ENCODE measurements at places on chromosomes 5 and 9.
A peak's percentile ranks its signal among the peaks of the same experiment; 100 is the strongest.

DNA sequence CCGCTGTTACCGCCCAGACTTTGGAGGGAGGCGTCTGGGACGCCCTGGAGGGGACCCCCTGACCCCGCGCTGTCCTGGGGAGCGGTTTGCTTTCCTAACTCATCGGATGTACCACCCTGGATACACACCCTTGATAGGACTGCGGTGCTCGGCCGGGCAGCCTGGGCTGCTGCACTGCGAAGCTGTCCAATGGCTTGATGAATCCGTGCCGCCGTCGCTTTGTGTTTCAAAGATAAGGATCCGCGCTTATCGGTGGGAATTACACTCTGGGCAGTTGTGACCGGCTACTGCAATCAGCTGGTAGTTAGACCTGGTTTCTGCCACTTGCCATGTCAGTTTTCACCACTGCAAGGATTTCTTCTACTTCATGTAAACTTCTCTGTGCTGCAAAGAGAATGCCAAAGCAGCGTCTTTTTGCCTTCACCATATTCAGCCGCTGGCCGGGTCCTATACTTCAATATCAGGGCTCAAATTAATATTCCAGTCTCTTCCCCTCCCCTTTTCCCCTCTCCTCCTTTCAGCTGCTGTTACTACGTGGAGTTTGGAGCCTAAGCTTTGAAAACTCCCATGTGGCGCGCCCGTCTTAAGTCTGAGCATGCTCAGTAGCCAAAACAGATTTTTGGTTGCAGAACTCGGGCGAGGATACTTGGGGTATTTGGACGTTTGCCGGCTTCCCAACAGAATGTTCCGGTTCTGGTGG, 727 bp downstream of the SMAD5 start:
- DNase-seq = peak; percentile 43

- DNase-seq = peak; percentile 22
These were observed 18.6 kb upstream of the MTMR12 start for GRCh38 chr5:32331217-32331934.

DNA sequence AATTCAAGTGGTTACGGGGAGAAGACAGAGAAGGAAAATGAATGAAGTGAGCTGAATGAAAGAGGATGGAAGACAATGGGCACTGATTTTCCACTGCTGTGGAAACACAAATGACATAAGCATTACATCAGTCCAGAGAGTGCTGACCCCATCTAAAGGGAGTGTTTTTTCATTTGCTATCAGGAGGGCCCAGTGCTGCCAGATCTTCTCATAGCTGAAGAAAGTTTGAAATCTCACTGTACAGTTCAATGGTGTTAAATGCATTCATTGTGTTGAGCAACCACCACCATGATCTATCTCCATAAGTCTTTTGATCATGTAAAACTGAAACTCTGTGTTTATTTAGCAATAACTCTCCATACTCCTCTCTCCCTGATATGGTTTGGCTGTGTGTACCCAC, 41.5 kb upstream of the STARD4 start:
- DNase-seq = no peak

GRCh38 chr5:39934830-39935229, 510.1 kb upstream of the DAB2 start:
- no peak for DNase-seq

DNA sequence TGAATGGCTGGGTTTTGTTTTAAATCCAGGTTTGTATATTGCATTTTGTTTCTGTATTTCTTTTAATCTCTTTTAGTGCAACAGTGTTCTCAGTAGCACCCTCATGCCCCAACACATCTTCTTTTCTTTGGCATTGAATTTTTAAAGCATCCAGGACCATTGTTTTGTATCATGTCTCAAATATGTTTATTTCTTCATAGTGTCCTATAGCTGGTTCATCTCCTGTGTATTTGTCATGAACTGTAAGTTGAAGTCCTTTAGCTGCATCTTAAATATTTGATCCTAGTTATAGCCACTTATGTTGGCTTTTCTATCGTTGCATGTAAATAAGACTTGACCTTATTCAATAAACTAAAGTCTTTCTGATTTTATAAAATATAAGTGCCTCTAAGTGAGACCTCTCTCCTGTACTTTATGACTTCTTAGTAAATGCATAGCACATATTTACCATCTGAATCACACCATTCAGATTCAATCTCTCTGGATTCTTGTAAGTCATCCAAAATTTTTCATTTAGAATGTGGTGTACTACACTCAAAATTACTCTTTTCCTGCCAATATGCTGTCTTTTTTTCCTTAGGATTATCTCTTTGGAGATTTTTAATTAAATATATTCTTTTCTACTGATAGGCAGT, 21.0 kb upstream of the ERCC6L2 start:
- DNase-seq = no peak

- DNase-seq = peak; percentile 48
These were observed 12.5 kb downstream of the OR2S2 start for GRCh38 chr9:35945341-35946018.

GRCh38 chr9:28779243-28779642, 1206.0 kb upstream of the C9orf72 start:
- DNase-seq = no peak

- DNase-seq = peak; percentile 40
These were observed 1.3 kb downstream of the GPR150 start for GRCh38 chr5:95620870-95621838.

DNA sequence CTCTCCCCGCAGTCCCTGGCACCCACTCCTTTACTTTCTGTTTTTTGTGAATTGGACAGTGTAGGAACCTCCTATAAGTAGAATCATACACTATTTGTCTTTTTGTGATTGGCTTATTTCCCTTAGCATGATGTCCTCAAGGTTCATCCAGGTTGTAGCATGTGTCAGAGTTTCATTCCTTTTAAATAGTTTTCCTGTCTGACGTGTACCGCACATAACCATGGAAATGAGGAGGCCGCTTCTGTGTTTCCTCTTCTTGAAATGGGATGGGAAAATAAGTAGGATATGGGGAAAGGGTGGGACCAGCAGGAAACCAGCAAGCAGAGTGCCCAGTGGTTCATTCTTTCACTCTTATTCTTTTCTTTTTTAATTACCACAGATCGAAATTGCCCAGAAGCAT, 72.6 kb upstream of the ENTREP1 start:
- no peak for DNase-seq

DNA sequence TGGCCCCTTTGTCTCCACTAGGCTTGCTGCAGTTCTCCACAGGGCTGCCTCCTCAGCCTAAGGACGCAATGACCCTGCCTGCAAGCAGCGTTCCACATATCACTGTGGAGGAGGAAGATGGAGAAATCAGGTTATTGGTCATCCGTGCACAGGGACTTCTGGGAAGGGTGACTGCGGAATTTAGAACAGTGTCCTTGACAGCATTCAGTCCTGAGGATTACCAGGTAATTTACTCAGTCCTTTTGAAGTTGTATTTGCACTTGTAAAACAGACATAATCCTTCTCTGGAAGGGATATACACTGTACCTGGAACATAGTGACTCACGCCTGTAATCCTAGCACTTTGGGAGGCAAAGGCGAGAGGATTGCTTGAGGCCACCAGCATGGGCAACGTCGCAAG, 116.6 kb downstream of the ADGRV1 start:
- no peak for DNase-seq

DNA sequence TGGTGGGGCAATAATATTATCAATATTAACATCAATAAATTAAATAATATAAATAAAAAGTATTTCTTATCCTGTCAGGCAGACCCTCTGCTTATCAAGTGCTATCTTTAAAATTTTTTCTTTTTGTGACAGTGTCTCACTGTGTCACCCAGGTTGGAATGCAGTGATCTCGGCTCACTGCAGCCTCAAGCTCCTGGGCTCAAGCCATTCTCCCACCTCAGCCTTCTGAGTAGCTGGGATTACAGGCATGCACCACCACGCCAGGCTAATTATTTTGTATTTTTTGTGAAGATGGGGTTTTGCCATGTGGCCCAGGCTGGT, 53.2 kb downstream of the NDST1 start:
- DNase-seq = no peak

DNA sequence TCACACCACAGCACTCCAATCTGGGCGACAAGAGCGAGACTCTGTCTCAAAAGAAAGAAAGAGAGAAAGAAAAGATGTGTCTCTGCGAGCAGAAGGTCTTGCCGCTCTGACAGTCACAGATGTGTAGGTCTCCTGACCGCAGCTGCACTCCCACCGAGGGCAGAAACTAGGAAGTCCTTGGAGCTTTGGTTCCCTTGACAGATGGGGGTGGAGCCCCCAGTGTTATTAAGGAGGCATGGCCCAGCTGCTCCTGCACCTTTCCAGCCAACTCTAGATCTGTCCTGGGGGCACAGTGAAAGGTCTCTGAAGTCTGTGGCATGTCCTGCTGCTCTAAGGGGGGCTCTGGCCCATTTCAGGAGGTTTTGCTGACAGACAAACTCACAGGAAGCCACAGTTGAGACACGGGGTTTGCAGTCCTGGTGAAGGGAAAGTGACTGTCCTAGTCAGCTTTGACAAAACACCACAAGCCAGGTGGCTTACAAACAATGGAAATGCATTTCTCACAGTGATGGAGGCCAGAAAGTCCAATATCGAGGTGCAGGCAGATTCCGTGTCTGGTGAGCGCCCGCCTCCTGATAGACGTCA, 9.0 kb upstream of the DIPK1B start:
- DNase-seq = no peak

DNA sequence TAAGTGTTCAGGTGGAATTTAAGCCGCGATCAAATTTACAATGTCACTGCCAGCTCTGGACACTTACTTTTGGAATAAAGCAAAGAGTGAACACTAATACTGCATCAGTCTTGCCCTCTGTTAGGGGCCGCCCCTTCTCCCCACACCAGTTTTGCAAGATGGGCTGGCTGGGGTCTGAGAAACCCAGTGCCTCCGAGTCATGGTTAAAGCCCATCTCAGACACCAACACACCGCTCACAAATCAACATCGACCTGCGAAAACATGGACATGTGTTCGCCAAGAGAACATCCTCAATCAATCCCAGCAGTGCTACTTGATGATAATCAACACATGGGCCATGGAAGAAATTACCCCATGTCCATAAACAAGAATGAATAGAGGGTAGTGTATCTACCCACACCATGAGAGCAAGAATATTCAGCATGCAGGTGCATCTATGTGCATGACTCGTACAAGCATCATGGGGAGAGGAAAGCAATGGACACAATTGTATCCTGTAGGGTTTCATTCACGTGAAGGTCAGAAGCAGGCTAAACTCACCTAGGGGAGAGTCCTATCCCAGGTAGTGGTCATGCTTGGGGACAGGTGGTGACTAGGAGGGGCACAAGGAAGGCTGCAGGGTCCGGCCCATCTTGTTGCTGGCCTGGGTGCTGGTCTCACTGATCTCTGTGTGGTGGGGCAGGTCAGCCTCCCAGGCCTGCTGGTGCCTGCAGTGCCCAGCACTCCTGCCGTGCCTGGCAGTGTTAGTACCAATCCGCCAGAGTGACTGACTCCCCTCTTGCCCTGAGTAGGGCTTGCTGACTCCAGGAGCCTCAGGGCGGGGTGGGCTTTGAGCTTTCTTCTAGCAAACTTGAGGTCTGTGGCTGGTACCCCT, 5.0 kb downstream of the S1PR3 start:
- DNase-seq = no peak

DNA sequence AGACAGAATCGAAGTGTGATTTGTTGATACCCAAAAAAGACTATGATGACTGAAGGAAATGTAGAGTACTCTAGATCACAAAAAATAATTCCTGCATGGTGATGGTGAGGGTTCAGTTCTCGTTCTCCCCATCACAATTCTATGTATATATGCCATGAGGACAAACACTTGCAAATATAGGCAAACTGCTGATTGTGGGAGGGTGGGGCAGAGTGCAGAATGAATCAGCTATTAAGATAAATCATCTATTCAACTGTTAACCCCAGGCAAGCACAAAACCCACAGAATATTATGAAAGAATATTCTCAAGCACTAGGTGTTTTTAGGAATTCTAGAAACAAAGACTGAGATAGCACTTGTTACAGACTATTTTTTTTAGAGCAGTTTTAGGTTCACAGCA, 13.9 kb upstream of the UBLCP1 start:
- DNase-seq = no peak

- DNase-seq = no peak
These were observed 241.6 kb downstream of the FBXL7 start for GRCh38 chr5:15741591-15741990.

DNA sequence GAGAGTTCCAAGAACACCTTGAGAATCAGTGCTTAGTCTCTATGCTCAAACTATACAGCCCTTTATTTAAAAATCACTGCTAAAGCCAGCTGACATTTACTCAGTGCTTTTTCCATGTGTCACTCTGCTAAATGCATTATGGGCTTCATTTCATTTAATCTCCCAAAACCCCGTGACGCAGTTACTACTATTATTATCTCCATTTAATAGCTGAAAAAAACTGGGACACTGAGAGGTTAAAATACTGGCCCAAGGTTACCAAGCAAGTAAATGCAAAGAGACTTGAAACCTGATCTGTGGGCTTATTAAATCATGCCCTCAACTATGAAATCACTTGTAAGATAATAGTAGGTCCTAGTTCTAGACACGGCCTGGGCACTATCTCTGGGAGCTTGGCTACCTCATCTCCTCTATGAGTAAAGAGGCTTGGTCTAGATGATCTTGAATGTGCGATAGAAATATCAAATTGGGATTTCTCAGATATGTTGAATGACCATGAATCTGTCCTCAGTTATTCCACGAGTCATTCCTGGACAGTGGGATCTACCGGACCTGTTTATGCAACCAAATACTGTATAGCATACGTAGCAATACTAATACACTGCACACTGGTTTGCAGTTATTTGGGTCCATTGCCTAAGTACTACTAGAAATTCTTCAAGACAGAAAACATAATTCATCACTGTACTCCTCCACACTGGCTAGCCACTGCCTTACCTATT, 32.3 kb downstream of the MARCHF11 start:
- DNase-seq = no peak

DNA sequence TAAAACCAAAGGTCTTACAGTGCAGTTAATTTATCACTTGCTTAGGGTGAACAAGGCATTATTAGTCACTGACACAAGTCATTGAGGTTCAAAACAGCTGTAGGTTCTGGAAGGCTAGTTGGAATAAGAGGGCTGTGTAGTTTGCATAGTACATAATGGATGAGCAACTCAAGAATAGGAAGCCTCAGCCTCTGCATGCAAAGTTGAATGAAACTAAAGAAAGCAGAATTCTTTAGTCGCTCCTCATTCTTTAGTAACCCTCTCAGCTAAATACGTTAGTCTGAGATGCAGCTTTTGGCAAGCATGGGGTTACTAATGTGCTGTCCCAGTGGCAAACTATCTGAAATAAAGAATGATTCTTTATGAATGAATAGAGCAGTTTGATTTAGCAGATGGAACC, 74.2 kb downstream of the ADGRV1 start:
- DNase-seq = no peak

- no peak for DNase-seq
These were observed 16.1 kb upstream of the FRRS1L start for GRCh38 chr9:109182940-109183798.

GRCh38 chr9:91421971-91422757, 1.5 kb downstream of the NFIL3 start:
- DNase-seq = no peak

- peak; percentile 56 for DNase-seq
These were observed 463.5 kb upstream of the RGMB start for GRCh38 chr5:98309785-98310598.

- DNase-seq = peak; percentile 19
These were observed 15.8 kb downstream of the GABRB2 start for GRCh38 chr5:161530700-161531099.
